Muscle of leg (tissue), 16 donors: ENCODE measurements at places on chromosomes 7 and 10. TPM values are rescaled to one million over a fixed set of nuclear protein-coding genes. Genes with fewer than 3 reads are reported as not detected.

The KEL gene
- polyA plus RNA-seq: 0.72 TPM

The TMEM213 gene
- 0.07 TPM for polyA plus RNA-seq

- peaks cover 8% of the 10 kb centered on the region for H3K27me3 ChIP-seq
- peak overlapping the region; percentile 74 for H3K27ac ChIP-seq
- peaks cover 45% of the 10 kb centered on the region for H3K4me1 ChIP-seq
- no peak overlapping the region for H3K4me3 ChIP-seq
- no peaks in the 10 kb centered on the region for H3K36me3 ChIP-seq
These were observed 291.3 kb upstream of the ZMIZ1 start for GRCh38 chr10:78777466-78777865.

DNA sequence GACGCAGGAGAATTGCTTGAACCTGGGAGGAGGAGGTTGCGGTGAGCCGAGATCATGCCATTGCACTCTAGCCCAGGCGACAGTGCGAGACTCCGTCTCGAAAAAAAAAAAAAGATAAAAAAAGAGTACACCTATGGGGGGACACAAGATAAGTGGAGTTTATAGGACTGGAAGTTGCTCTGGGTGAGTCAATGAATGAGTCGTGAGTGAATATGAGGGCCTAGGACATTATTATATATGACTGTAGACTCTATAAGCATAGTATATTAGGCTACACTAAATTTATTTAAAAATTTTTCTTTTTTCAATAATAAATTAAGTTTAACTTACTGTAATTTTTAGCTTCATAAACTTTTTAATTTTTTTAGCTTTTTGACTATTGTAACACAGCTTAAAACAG is 19.4 kb upstream of the SGCE start:
- H3K4me3 ChIP-seq: no peak overlapping the region
- H3K27me3 ChIP-seq: no peaks in the 10 kb centered on the region
- peaks cover 2% of the 10 kb centered on the region for H3K36me3 ChIP-seq
- H3K4me1 ChIP-seq: no peaks in the 10 kb centered on the region
- H3K27ac ChIP-seq: no peak overlapping the region

- H3K36me3 ChIP-seq: no peaks in the 10 kb centered on the region
- peaks cover 57% of the 10 kb centered on the region for H3K4me1 ChIP-seq
- H3K27me3 ChIP-seq: no peaks in the 10 kb centered on the region
- no peak overlapping the region for H3K27ac ChIP-seq
These were observed 22.9 kb upstream of the AQP1 start for GRCh38 chr7:30888747-30889146.

The GARIN1A gene
- polyA plus RNA-seq: 0.83 TPM

GRCh38 chr7:15836651-15837050 is 150.2 kb upstream of the MEOX2 start:
- H3K36me3 ChIP-seq: no peaks in the 10 kb centered on the region
- peak; percentile 43 for DNase-seq
- no peak overlapping the region for H3K4me3 ChIP-seq
- H3K27me3 ChIP-seq: no peaks in the 10 kb centered on the region

DNA sequence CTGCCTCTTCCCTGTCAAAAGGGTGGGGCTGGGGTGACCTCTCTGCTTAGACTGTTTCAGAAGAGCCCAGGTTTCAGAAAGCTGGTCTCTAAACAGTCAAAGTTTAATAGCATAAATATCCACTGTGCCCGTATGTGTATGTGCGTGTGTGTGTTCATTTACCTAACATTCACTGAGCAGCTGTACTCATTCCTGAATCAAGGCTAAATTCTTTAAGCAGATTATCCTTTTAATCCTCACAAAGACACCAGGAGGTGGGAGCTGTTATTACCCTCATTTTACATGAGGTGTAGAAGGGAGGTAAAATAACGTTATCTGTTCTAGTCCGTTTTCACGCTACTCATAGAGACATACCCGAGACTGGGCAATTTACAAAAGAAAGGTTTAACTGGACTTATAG is 72.2 kb downstream of the RSU1 start:
- no peak for DNase-seq
- H3K4me1 ChIP-seq: no peaks in the 10 kb centered on the region
- H3K36me3 ChIP-seq: peaks cover 4% of the 10 kb centered on the region
- no peak overlapping the region for H3K27ac ChIP-seq
- H3K27me3 ChIP-seq: no peaks in the 10 kb centered on the region
- H3K4me3 ChIP-seq: no peak overlapping the region

DNA sequence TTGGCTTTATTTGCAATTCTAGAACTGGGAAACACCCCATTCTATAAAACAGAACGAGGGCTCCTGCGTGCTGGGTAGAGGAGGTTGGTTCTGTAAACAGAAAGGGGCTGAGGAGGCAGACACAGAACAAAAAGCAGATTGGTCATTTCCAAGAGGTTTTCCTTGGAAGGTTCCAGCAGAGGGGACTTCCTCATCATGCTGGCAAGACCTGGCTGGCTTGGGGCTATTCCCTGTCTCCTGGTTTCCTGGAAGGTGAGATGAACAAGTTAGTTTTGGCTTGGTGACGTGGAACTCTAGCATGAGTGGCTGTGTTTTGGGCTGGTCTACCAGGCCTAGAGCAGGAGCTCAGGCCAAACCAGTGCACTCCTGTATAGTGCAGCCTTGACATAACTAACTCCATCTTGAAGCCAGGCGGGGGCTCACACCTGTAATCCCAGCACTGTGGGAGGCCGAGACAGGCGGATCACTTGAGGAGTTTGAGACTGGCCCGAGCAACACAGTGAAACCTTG is 26.1 kb upstream of the DNAJB6 start:
- no peak for DNase-seq
- H3K4me3 ChIP-seq: no peak overlapping the region
- H3K36me3 ChIP-seq: no peaks in the 10 kb centered on the region
- H3K4me1 ChIP-seq: peaks cover 4% of the 10 kb centered on the region

The TMEM176A gene
- polyA plus RNA-seq: 15.4 TPM

The HTR5A gene
- polyA plus RNA-seq: not detected

- no peak overlapping the region for H3K4me3 ChIP-seq
- no peak overlapping the region for H3K27ac ChIP-seq
- peaks cover 3% of the 10 kb centered on the region for H3K36me3 ChIP-seq
- H3K27me3 ChIP-seq: no peaks in the 10 kb centered on the region
- H3K4me1 ChIP-seq: peaks cover 25% of the 10 kb centered on the region
- no peak for DNase-seq
These were observed 36.1 kb downstream of the UBTD1 start for GRCh38 chr10:97534746-97535367.

DNA sequence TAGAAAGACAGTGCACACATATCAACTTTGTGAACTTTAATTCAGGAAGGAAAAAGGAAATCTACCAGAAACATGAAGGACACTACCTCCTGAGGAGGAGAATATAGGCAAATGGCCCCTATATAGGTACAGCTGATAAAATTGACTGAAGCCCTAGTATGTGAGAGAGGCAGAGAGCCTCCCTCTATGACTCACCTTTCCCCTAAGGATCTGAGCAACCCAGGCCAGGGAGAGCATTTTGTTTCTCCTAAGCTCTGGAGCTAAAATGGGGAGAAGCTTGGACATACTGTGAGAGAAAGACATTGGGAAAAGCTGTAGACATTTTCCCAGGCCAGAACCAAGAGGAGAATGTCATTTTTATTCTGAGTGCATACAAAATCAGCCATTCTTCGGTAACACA is 303.5 kb downstream of the AHR start:
- DNase-seq: no peak
- H3K27me3 ChIP-seq: no peaks in the 10 kb centered on the region
- H3K4me1 ChIP-seq: no peaks in the 10 kb centered on the region
- no peaks in the 10 kb centered on the region for H3K36me3 ChIP-seq
- no peak overlapping the region for H3K4me3 ChIP-seq
- H3K27ac ChIP-seq: no peak overlapping the region

DNA sequence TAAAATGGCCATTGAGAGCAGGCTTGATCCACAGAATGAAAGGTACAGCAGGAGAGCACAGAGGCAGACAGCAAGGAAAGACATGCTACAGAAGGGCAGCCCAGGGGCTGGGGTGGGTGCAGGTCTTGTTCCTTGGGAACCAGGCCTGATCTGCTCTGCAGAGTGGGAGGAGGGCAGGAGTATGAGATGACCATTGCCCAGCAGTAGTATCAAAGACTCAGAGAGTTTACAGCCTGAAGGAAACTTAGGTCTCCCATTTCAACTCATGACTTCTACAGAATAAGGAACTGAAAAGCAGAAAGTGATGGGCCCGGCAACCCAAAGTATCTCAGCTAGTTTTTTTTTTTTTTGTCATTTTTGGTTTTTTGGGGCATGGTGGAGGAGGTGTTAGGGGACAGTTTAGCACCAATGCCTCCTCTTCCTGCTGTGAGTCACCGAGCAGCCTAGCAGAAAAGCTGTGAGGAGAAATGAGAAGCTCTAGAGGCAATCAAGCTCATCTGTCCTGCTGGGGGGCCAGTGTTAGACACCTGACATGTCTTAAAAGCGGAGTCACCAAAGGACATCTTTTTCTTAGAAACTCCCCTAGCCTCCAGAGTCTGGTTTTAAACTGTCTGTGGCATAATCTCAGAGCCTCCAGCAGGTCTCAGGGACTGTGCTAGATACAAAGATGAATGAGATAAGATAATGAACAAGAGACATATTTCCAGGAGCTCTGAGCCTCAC is 34.3 kb upstream of the HERPUD2 start:
- no peaks in the 10 kb centered on the region for H3K27me3 ChIP-seq
- no peak overlapping the region for H3K4me3 ChIP-seq
- no peaks in the 10 kb centered on the region for H3K36me3 ChIP-seq
- peak overlapping the region; percentile 48 for H3K27ac ChIP-seq

- peak overlapping the region; percentile 93 for H3K27ac ChIP-seq
- no peaks in the 10 kb centered on the region for H3K27me3 ChIP-seq
- H3K4me3 ChIP-seq: peak overlapping the region; percentile 92
- peaks cover 11% of the 10 kb centered on the region for H3K4me1 ChIP-seq
These were observed 535 bp downstream of the BTRC start for GRCh38 chr10:101354328-101355071.

The SPDYE2 gene
- polyA plus RNA-seq: 3.3 TPM

DNA sequence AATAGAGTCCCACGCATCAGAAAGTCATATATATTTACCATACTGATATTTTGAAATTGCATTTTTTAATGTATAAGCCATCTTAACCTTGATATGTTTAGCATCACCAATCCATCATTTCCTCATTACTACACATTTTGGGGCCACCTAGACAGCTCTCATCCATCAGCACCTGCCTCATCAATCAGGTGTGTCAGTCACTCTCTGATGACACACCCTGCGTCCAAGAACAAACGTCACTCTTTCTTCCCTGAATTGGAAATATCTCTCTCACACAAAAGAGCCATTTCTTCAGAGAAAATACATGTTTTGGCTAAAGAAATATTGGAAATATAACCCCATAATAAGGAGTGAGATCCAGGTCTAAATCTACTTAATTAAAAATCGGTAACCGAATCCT is 38.9 kb upstream of the RSU1 start:
- H3K27ac ChIP-seq: peak overlapping the region; percentile 57
- no peaks in the 10 kb centered on the region for H3K4me1 ChIP-seq
- no peaks in the 10 kb centered on the region for H3K36me3 ChIP-seq
- H3K4me3 ChIP-seq: no peak overlapping the region

GRCh38 chr7:69434398-69434815 is 163.9 kb upstream of the AUTS2 start:
- peaks cover 44% of the 10 kb centered on the region for H3K4me1 ChIP-seq
- H3K27ac ChIP-seq: no peak overlapping the region
- H3K4me3 ChIP-seq: no peak overlapping the region
- DNase-seq: peak; percentile 68
- H3K27me3 ChIP-seq: peaks cover 6% of the 10 kb centered on the region

The GIMAP2 gene
- 6.7 TPM for polyA plus RNA-seq

DNA sequence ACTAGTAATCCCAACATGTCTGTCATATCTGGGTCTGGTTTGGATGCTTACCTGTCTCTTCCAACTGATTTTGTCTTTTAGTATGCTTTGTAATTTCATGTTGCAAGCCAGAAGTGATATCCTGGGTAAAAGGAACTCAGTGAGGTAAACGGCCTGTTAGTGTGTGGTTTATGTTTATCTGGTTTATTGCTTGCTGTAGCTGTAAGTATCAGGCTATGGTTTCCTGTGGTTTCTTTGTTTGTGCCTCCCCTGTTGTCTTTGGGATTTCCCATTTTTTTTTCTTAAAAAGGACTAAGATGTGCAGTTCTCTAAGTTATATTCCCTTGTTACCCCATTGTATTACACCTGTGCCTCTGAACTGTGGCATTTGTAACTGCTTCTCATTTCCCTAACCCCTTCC is 323.5 kb upstream of the POM121L12 start:
- H3K27me3 ChIP-seq: no peaks in the 10 kb centered on the region
- H3K36me3 ChIP-seq: no peaks in the 10 kb centered on the region
- H3K4me3 ChIP-seq: no peak overlapping the region
- DNase-seq: no peak
- no peaks in the 10 kb centered on the region for H3K4me1 ChIP-seq

DNA sequence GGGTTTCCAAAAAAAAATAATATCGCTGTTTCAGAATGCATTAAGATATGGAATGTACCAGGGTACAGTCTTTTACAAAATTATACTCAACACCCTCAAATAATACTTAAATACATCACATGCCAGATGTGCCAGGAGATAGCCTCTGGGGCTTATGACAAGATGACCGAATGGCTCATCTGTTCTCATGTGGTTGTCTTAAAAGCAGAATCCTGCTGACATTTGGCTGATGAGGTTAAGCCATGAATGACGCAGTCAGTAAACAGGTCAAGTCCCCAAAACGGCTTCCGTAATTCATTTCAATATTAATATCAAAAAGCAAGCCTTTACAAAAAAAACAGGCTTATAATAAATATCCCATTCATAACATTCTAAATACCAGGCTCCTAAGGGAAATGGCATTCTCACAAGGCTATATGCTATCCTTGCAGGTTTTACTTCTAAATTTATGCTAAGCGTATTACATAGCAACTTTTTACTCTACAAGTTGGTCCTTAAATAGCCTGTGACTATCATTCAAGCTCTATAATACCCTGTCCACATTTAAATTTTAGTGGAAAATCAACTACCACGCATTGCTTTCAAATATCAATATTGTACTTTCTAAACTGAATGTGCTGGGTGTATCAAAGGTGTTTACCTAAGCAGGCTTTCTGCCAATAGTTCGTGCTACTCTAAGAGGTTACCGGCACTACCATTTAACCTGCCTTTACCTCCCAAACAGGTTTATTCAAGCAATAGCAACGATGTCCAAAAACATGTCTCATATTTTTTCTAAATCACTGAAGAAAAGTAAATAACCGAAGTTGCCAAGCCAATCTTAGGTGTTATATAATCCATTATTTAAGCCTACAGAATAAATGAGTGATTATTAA is 15.6 kb downstream of the SMURF1 start:
- DNase-seq: no peak
- H3K27me3 ChIP-seq: no peaks in the 10 kb centered on the region
- peaks cover 4% of the 10 kb centered on the region for H3K4me1 ChIP-seq

DNA sequence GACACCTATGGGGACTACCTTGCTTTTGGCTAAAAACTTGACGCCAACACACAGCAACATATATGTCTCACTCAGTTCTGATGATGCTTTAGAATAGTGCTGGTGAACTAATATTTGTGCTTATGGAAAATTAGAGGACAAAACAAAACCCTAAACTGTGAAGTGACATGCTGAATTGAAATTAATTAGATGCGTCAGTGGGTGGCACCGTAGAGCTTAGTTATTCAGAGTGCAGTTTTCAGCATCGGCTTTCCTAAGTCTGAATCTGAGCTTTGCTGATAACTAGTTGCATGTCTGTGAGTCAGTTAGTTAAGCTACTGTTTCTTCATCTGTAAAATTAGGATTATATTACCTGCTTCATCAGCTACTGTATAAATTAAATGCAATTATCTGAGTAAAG is 245.0 kb upstream of the SORCS1 start:
- H3K27ac ChIP-seq: no peak overlapping the region
- H3K4me3 ChIP-seq: no peak overlapping the region
- no peaks in the 10 kb centered on the region for H3K4me1 ChIP-seq
- peak; percentile 12 for DNase-seq
- H3K27me3 ChIP-seq: no peaks in the 10 kb centered on the region

GRCh38 chr7:31192986-31193385 is 140.9 kb downstream of the ADCYAP1R1 start:
- DNase-seq: peak; percentile 93
- no peaks in the 10 kb centered on the region for H3K4me1 ChIP-seq
- H3K27ac ChIP-seq: no peak overlapping the region
- no peak overlapping the region for H3K4me3 ChIP-seq

The FAM237B gene
- polyA plus RNA-seq: 0.05 TPM
